ENCODE measurements at places on chromosomes 2 and 18. TPM values are rescaled to one million over a fixed set of nuclear protein-coding genes. Genes with fewer than 3 reads are reported as not detected.

DNA sequence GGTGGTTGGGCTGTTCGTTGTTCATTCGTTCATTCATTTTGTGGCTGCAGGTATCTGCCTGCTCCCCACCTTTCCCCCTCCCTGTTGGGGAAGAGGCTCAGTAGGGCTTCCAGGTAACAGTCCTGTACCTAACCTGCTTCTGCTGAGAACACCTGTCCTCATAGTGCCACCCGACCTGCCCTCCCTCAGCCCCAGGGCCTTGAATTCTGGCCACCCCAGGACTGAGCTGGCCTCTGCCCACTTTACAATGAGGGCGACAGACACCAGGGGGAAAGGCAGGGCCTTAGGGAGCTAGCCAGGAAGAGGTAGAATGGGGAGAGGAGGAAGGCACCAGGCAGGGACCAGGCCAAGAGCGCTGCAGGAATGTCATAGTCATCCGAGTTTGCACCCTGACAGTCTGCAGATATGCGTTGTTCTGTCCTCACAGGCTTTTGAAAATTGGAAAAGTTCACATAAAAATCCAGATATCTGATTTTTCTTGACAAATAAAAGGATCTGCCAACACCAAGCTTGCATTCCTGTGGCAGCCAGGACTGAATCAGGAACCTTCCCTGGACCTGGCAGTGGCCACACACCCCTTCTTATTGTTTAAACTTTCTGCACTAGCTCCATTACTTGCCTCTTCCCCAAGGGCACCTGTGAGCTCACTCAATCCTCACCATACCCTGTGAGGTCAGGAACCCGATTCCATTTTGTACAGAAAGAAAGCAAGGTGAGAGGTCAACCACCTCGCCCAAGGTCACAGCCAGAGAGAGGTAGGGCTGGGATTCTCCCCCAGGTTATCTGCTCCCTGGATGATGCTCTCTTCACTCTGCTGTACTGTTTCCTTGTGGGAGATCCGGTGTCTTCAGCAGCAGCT, 35.3 kb upstream of the MRPL33 start:
- no peak for DNase-seq

- no peak for DNase-seq
Observed at GRCh38 chr18:60601249-60601648, 228.7 kb upstream of the MC4R start.

Gene KCNIP3
- total RNA-seq, result 2.6 TPM

Gene UBR3
- total RNA-seq, result 16.3 TPM

GRCh38 chr2:486371-486770, 190.8 kb downstream of the TMEM18 start:
- DNase-seq, result no peak

Gene SPP2
- not detected for total RNA-seq

DNA sequence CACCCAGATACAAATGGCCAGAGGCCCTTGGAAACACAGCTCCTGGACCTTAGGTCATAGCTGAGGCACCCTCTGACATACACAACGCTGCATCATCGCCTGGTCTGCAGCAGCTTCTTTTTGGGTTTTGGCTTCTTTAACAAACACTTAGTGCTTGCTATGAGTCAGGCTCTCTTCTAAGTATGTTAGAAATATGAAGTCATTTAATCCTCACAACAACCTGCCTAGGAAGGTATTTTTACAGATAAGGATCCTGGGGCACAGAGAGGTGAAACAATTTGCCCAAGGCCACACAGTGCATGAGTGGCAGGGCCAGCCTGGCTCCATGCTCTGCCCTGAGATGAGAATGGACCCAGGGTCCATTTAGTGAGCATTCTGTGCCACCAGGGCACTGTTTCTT, 96.6 kb downstream of the TMEM17 start:
- no peak for DNase-seq

DNA sequence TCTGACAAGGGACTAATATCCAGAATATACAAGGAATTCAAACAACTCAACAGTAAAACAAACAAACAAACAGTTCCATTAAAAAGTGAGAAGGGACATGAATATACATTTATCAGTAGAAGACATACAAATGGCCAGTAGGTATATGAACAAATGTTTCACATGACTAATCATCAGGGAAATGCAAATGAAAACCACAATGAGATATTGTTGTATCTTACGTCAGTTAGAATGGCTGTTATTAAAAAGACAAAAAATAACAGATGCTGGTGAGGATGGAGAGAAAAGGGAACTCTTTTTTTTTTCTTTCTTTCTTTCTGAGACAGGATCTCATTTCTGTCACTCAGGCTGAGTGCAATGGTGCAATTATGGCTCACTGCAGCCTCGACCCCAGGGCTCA, 175.5 kb downstream of the CAMKMT start:
- no peak for DNase-seq

Gene GPAT2
- 0.06 TPM for total RNA-seq

Gene HOXD3
- total RNA-seq, result 10.9 TPM

- DNase-seq, result peak; percentile 96
Observed at GRCh38 chr2:238864207-238865014, 16.5 kb downstream of the TWIST2 start.

- no peak for DNase-seq
Observed at GRCh38 chr2:23556929-23557328, 171.9 kb downstream of the KLHL29 start.

Gene HES6
- 9.8 TPM for total RNA-seq

- DNase-seq, result no peak
Observed at GRCh38 chr2:205079173-205079572, 533.9 kb downstream of the PARD3B start.

Gene LBH
- 147 TPM for total RNA-seq

Gene FBXO48
- 0.80 TPM for total RNA-seq

DNA sequence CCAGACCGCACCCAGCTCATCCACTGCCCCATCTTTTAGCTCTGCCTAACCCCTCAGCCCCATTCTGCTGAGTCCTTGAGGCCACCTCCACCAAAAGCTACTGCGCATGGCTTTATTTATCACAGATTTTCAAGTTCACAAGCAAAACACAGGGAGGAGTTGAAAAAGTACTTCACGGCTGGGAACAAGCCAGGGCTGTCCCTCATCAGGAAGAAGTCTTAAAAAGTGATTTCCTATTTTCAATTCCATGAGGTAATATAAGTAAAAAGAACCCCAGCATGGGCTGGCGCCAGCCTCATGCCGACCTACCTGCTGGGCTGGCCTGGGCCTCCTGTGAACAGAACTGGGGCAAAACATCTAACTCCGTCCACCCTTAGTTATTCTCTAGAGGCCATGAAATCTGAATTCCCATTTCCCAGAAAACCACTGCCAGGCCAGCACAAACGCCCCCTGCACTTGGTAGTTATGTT, 69.0 kb downstream of the POLR1A start:
- no peak for DNase-seq

DNA sequence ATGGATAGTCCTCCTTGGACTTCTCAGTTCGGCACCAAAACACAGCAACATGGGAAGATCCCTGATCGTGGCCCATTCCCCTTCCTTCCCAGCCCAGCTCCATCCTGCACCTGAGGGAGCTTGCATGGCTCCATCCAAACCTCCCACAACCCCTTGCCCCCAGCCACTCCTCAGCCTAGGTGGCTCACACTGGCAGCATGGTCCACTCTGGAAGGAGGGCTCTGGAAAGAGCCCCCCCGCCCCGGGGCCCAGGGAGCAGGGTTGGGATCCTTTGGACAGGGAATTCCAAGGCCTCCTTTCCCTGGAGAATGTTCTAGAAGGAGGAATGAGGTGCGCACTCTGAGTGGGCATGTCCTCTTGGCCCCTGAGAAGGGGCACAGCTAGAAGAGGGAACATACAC, 62.8 kb upstream of the ID2 start:
- no peak for DNase-seq

Measured in Daoy (cell line).